ENCODE measurements at places on chromosomes 2 and 18. TPM values are rescaled to one million over a fixed set of nuclear protein-coding genes. Genes with fewer than 3 reads are reported as not detected.
A peak's percentile ranks its signal among the peaks of the same experiment; 100 is the strongest.

DNA sequence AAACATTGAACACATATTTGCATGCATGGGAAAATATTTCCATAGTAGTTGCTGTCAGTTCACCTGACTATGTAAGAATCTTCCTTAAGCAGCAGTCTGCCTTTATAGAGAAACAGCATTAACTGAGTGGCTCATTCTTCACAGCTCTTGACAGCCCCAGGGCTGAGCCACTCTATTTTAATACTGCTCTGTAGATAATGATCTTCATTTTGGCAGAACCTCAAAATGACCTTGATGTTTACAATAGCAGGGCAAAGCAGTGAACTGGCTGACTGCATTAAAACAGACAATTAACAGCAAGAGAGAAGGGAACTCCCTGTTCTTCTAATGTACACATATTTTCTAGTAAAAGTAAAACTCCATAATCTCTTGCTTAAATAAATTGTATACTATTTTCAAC lies 580.6 kb upstream of the SOX11 start:
- DNase-seq = no peak

GRCh38 chr18:43931439-43931838 lies 654.1 kb upstream of the SYT4 start:
- DNase-seq = no peak

DNA sequence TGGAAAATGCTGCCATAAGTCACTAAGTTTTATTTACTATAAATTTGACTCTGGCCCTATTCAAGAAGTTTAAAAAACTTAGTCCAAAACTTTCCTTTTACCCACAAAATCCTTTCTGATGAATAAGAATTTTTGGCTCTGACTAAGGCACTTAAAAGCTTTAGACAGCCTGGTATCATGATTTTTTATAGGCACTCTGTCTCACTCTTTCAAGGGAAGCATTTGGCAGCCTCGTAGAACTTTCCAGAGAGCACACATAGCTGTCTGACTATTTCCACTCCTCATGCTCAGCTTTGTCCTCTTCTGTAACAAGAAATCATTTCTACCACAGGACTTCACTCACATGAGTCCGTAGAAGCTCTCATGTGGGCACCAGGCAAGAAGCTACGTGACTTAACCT lies 32.3 kb upstream of the XDH start:
- DNase-seq = peak; percentile 38

- peak; percentile 0 for DNase-seq
Observed at GRCh38 chr2:137220438-137220993, 455.2 kb downstream of the THSD7B start.

GRCh38 chr18:35968278-35968880 lies 4.1 kb upstream of the RMP24 start:
- no peak for DNase-seq

DNA sequence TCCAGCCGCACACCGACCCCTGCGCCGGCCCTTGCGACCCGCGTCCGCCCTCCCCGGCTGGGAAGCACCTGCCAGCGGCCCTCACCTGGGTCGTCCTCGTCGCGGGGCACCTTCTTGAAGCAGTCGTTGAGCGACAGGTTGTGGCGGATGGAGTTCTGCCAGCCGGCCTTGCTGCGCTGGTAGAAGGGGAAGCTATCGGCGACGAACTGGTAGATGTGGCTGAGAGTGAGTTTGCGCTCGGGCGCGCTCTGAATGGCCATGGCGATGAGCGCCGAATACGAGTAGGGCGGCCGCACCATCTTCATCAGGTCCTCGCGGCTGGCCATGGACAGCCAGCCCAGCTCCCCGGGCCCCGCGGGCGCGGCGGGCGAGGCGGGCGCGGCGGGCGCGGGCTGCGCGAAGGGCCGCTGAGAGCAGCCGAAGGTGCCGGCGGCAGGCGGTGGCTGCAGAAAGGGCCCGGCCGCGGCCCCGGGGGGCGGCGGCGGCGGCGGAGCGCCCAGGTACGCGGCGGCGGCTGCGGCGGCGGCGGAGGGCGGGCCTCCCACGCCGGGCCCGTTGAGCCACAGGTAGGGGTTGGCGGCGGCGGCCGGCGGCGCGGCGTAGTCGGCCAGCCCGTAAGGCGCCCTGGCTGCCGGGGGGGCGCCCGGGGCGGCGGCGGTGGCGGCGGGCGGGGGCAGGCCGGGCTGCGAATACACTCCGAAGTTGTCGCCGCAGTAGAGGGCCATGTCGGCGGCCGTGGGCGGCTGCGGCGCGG lies 505 bp downstream of the FOXI3 start:
- no peak for DNase-seq

DNA sequence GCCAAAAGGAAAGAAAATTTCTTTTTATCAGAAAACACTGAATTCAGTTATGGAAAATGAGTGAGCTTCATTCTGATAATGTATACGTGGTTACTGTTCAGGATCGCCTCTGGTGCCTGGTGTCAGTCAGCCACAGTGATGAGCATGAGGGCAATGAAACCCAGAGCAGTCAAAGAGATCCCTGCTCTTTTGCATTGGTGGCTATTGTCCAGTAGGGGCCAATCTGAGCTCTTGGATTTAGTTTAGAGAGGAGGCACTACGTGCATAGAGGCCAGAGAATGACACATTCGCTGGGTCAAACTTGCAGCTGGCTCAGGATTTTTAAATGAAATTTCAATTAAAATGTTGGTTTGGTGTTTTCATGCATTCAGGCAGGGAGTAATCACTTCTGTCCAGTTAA lies 522.9 kb downstream of the TMEM182 start:
- no peak for DNase-seq

DNA sequence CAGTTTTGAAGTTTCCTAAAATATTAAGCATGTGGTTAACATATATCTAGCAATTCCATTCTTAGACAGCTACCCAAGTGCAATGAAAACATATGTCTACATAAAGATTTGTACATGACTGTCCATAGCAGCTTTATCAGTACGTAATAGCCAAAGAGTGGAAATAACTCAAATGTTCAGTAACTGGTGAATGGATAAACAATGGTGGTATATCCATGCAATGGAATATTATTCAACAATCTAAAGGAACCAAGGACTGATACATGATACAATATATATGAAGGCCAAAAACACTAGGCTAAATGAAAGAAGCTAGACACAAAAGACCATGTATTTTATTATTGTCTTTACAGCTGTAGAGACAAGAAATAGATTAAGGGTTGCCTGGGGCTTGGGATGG lies 361.4 kb downstream of the ALK start:
- no peak for DNase-seq

DNA sequence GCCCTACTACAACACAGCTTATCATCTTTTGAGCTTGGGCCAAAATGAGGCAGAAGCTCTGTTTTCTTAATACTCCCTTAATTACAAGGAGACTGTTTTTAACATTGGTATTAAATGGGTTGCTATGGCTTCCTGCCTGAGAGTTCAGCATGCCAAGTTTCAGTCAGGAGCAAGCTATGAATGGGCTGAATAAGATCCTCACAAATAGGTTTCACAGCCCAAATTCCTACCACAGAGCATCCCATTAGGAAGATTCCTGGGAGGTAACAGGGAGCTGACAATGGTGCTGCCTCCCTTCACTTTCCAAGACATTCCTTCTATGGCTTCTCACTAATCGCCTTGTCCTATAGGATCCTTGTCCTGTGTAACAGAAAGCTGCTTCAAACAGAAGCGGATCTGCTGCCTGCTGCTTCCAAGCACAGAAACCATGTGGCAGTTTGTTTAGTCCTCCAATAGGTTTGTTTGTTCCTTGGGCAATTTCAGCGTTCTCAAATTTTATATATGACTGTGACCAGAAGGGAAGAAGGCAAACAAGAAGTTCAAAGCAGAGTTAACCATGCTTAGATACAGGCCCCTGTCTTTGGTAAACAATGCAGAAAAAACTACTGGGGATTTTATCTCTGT lies 70.9 kb downstream of the NCKAP5 start:
- peak; percentile 20 for DNase-seq

- peak; percentile 73 for DNase-seq
Observed at GRCh38 chr18:74724186-74724585, 126.5 kb downstream of the ZNF407 start.

DNA sequence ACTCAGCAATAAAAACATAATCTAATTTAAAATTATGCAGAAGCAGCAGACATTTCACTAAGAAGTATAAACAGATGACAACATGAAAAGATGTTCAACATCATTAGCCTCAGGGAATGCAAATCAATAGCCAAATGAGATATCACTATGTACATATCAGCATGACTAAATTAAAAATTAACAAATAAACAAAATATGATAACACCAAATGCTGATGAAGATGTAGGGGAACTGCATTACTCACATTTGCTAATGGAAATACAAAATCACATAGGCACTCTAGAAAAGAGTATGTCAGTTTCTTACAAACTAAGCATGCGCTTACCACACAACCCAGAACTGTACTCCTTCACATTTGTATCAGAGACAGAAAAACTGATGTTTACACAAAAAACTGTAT lies 487.2 kb upstream of the REG3G start:
- no peak for DNase-seq

DNA sequence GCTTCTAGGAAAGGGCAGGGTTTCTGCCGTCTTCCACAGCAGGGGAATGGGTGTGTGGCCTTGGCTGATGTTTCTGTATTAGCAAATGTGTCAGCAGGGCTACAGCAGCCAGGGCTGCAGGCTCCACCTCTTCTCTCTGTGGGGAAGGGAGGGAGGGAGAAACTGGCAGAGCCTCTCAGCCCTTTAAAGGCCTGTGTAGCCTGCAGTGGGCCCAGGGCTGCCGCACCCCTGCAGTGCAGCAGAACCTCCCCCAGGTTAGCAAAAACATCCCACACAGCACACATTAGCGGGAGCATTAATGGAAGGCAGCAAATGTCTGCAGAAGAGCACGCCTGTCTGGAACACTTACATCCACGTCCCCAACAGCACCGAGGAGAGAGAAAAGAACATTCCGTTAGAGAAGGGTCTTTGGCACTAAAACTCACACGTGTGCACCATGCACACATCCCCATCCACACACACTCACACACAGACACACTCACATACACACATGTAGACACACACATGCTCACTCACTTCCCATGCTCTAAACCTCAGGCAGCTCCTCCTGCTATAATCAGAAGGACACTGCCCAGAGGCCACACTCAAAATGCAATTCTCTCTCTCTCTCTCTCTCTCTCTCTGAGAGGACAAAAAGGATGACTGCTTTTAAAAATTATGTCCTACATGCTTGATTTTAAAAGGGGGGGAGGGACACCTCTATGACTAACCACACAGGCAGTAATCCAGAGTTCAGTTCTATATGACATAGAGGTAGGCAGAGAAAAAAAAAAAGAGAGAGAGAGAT lies 24.1 kb downstream of the MRPL35 start:
- peak; percentile 59 for DNase-seq

DNA sequence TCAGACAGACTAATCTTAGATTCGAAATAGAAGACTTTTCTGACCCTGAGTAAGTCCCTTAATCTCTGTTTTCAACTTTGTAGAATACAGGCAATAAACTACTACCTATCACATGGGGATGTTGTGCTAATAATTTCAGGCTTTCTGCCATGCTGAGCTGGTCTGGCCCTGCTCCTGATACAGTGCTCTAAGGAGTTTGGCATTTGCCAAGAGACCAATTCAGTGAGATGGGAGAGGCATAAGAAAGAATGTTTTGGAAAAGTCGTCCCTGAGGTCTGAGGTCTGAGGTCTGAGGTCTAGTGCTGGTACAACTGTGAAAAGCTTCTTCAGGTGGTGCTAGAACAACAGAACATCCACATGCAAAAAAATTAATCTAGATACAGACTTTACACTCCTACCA lies 35.9 kb upstream of the SP3 start:
- DNase-seq = no peak

DNA sequence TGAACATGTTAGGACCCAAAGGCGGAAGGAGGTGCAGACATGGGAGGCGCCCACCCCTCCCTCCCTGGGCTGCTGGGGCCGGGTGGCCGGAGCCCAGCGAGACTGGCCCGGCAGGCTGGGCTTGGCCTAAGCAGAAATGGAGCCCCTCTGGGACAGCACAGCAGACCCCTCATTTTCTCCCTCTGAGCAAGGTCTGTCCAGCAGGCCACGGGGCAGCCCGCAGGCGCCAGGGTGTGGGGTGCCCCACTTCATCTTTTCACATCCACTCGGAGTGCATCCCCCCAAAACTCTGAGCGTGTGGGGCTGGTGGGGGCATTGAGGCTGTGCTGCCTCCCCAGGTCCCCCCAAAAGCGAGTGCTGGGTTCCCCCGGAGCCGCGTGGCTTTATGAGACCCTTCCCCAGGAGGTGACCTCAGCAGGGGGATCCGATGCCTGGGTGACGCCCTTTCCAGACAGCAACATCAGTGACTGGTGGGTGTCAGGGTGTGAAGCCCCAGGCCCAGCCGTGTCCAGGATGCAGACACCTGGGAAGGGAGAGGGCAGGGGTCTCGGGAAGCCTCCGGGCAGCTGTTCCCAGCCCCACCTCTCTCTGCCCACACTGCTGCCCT lies 36.7 kb upstream of the GPC1 start:
- DNase-seq = no peak

DNA sequence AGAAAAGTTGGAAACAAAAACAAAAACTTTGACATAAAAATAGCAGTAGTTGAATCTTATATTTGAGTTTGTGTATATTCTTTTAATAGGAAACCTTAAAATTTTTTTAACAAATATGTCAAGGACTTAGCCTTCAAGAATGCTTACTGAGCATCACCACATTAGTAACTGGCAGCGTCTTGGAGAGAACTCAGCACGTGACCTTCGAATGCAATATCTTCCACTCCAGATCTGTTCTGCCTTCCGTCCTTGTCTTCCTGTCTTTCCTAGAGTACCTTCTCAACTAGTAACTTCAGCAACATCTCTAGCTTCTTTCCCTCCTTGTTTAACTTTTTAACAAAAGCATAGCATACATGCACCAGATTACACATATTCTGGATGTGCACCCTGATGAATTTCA lies 972 bp downstream of the RSAD2 start:
- DNase-seq = no peak

GRCh38 chr2:237122214-237122666 lies 36.6 kb downstream of the COPS8 start:
- DNase-seq = peak; percentile 87

- DNase-seq = no peak
Observed at GRCh38 chr2:70886541-70886987, 49.1 kb upstream of the ATP6V1B1 start.

GRCh38 chr2:174914853-174915760 lies 90.1 kb downstream of the CHN1 start:
- DNase-seq = no peak

DNA sequence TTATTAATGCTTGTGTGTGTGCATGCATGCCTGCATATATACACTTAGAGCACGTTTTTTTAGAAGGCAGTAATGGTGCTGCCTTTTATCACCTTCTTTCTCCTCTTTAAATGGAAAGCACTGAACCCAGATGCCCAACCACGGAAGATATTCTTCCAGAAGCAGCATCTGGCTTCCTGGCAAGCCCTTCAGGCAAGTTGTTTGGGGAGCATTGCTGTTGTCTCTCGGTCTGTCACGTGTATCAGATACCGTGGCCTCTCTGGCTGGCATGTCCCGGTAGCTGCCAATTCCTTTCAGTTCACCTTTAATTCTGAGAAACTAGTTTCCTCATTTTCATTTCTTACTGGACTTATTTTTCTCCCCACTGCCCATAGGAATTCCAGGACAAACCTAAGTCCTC lies 587.8 kb downstream of the ARHGAP15 start:
- peak; percentile 7 for DNase-seq

CNNM4 gene
- total RNA-seq = 2.0 TPM

OSBPL1A gene
- total RNA-seq = 50.3 TPM

GALNT1 gene
- 43.9 TPM for total RNA-seq

REG3A gene
- total RNA-seq = not detected

EFR3B gene
- total RNA-seq = 0.90 TPM

SULT1C4 gene
- 0.56 TPM for total RNA-seq

POTEC gene
- not detected for total RNA-seq

GPR75 gene
- total RNA-seq = 1.7 TPM

ALPP gene
- total RNA-seq = not detected
